ENCODE measurements at places on chromosomes 1 and 21. TPM values are rescaled to one million over a fixed set of nuclear protein-coding genes. Genes with fewer than 3 reads are reported as not detected.

DNA sequence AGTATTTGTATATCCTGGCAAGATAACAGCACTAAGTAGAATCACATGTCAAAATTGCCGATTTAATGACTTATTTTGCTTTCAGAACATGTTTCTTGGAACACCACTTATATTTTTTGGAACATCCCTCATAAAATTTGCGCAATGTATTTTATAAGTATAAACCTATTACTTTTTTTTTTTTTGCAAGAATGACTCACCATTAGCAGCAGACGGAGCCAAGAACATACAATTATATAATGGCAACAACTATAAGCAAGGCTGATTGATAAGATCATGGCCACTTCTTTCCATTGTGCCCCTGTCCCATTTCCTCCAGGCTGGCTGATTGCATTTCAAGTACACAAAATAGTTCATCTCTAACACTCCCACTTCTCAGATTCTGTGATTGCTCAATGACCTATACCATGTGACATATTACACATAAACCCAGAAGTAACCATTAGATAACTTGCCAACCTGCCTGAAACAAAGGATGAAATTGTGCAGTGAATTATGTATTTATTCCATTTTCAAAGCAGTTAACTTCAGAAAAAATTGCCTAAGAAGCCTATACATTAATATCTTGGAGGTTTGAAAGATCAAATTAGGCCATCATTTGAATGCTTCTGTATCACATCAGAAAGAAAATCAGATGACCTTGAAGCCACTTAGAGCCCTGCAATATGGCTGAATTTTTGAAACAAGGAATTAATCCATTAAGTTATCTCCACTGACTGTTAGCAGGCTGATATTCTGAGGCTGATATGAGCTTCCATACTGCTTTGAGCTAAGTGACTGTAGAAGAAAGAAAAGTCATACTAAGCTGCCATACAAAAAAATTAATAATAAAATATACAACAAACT is 77.8 kb upstream of the PRMT6 start:
- DNase-seq: no peak

- no peak for DNase-seq
Measured at GRCh38 chr1:94056171-94056570, 64.8 kb downstream of the ABCA4 start.

The RGSL1 gene
- total RNA-seq: not detected

DNA sequence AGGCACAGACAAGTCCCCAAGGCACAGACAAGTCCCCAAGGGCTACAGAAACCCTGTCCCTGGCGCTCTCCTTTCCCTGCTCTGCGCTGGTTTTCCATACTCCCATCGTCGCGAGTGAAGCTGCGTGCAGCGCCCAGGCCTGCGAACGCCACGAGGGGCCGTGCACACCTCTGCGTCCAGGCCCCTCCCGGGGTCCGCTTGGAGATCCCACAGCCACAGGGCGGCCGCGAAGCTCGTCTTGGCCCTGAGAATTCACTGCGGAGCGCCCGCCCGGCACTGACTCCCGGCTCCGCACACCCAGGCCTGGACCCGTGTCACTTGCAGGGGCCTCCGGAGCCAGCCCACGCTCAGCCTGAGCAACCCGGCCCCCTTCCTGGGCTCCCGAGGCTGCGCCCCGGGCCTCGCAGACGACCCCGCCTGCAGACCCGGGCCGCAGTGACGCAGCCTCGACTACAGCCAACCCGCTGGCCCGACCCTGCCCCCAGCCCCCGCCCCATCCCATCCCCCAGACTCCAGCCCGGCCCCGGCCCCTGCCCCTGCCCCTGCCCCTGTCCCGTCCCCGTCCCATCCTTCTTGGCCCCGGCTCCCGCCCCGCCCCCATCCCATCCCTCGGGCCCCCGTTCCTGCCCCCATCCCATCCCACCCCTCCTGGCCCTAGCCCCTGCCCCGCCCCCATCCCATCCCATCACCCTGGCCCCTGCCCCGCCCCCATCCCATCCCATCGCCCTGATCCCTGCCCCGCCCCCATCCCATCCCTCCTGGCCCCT is 841 bp downstream of the POFUT2 start:
- no peak for DNase-seq

The S100A3 gene
- 0.79 TPM for total RNA-seq

DNA sequence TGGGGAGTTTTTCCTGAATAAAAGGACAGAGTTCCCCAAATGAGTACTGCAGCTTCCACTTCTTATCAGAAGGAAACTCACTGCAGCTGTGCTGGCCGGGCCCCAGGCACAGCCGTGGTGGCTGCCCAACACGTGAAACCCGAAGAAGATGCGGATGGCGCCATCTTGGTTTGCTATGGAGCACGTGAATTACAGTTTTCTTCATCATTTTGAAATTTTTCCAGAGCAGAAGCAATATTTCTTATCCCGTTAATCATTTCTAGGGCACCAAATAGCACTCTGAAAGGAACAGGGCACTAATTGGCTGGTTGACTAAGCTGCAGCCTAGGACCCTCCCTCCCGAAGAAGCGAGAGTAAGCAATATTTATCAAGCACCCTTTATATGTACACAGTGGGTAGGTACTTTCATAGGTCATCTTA is 63.2 kb upstream of the EPS8L3 start:
- peak; percentile 83 for DNase-seq

- DNase-seq: no peak
Measured at GRCh38 chr1:157111396-157112165, 12.0 kb upstream of the ETV3L start.

- no peak for DNase-seq
Measured at GRCh38 chr1:181090641-181091126, 2.2 kb downstream of the IER5 start.

The LRRC3 gene
- 2.1 TPM for total RNA-seq

The MYBPHL gene
- total RNA-seq: 0.35 TPM

DNA sequence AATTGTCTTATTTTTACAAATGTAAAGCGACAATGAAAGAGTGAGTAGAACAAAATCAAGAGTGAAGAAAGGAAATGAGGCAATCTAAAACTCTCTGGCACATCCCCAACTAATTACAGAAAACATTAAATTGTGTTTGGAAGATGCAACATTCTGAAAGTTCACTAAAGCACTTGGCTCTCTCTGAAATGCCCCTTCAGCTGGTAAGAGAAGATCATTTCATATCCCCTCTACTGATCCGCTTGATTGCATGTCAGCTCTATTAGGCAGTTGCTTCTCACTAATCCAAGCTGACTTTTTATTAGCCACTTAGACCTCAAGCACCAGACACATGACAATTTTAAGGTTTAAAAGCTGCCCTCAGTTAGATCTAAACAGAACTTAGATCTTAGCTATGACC is 262.8 kb upstream of the PRMT6 start:
- no peak for DNase-seq

The ADORA1 gene
- 13.5 TPM for total RNA-seq

The COG2 gene
- 34.3 TPM for total RNA-seq

GRCh38 chr1:101250222-101250621 is 13.4 kb downstream of the S1PR1 start:
- DNase-seq: no peak

DNA sequence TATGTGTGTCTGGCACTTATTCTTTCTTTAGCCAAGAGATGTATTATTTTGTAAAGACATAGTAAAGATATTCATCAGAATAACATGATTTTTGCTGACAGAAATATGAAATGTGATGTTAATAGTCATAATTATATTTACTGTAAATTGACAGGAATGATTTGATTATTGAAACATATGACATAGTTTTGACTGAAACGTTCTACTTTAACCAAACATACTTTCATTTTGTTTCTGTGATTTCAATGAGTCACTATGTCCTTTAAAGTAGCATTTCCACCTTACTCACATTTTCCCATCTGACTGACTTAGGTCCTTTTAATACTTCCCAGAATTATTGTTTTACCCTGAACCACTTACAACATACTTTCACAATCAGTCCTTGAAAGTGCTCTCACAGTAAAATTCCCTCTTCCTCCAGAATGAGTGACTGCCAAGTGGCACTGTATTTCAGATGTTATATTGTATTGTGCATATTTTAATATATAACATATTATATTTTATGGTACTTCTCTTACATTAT is 437.9 kb downstream of the NCAM2 start:
- DNase-seq: no peak

The ADCY10 gene
- total RNA-seq: 0.47 TPM

DNA sequence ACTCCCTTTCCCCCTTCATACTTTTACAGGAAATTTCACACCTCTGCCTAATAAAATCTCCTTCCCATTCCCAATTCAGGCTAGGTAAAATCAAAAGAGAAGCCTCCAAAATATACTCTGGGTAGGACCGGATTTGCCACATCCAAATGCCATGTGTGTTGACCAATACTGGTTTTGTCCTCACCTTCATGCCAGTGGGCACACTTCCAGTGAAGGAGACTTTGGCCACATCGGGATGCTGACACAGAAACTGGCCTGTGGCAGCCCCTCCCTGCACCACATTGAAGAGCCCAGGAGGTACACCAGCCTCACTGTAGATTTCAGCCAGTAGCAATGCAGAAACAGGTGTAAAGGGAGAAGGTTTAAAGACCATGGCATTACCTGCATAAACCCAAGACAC is 18.1 kb downstream of the ALDH9A1 start:
- no peak for DNase-seq

DNA sequence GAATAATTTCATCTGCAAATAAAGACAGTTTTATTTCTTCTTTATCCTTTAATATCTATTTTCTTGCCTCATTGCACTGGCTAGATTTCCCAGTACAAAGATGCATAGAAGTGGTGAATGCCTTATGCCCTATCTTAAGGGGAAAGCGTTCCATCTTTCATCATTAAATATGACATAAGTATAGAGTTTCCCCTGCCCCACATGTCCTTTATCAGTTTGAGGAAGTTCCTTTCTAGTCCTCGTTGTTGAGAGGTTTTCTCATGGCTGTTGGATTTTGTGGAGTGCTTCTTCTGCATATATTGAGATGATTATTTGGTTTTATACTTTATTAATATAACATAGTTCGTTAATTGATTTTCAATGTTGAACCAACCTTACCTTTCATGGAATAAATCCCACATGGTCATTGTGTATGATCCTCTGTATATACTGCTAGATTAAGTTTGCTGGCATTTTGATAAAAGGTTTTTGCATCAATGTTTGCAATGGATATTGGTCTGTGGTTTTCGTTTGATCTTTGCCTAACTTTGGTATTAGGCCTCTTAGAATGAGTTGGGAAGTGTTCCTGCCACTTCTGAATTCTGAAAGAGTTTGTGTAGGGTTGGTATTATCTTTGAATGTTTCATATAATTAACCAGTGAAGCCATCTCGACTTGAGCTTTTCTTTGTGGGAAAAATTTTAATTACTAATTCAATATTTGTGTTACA is 15.6 kb downstream of the PRKACB start:
- no peak for DNase-seq

DNA sequence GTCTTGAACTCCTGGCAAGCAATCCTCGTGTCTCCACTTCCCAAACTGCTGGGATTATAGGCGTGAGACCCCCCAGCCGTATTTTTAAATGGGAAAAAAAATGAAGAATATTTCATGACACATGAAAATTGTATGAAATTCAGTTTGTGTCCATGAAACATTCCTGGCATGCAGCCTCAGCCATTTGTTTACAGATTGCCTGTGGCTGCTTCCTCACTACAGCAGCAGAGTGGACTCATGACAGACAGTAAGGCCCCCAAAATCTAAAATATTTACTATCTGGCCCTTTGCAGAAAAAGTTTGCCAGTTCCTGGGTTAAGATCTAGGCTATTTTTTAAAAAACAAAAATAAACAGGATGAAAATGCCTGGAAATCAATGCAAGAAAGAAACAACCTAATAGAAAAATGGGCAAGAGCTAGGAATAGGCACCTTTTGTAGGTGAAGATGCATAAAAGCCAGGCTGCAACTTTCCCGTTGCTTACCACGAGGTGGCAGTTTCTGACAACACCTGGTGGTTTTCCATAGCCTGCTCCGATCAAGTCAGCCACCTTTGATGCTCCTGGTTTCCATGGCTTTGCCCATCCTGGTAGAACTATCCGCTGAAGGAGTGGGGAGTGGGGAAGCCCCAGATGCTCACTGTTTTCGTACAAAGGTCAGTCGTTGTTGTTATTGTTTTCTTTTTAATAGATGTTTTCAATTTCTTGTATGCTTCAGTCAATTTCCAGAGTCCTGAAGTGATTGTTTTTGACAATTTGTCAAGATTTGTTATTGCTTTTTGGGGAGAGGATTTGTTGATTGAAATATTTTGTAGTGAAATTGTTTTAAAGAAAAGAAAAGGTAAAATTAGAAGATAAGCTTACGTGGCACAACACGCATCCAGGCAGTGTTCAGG is 24.3 kb downstream of the UBE2Q1 start:
- DNase-seq: no peak

GRCh38 chr1:149849947-149850360 is 49.4 kb upstream of the BOLA1 start:
- no peak for DNase-seq

The LENEP gene
- not detected for total RNA-seq

GRCh38 chr1:116981521-116982037 is 20.0 kb upstream of the CD101 start:
- no peak for DNase-seq

The XCL2 gene
- total RNA-seq: not detected

DNA sequence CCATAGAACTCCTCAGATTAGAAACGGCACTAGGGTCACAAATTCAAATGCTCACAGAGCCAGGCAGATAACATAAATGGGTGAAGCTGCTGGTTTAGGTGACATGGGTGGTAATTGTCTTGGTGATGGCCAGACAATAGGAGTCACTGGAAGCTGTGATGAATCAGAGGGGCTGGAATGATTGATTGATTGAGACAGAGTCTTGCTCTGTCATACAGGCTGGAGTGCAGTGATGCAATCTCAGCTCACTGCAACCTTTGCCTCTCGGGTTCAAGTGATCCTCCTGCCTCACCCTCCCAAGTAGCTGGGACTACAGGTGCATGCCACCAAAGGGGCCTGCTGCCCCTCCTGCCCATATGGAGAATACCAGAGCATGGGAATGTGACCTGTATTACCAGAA is 63.0 kb downstream of the HIVEP3 start:
- DNase-seq: no peak

GRCh38 chr1:170044187-170044586 is 30.3 kb downstream of the KIFAP3 start:
- no peak for DNase-seq

The FCGR1A gene
- total RNA-seq: 1.1 TPM

DNA sequence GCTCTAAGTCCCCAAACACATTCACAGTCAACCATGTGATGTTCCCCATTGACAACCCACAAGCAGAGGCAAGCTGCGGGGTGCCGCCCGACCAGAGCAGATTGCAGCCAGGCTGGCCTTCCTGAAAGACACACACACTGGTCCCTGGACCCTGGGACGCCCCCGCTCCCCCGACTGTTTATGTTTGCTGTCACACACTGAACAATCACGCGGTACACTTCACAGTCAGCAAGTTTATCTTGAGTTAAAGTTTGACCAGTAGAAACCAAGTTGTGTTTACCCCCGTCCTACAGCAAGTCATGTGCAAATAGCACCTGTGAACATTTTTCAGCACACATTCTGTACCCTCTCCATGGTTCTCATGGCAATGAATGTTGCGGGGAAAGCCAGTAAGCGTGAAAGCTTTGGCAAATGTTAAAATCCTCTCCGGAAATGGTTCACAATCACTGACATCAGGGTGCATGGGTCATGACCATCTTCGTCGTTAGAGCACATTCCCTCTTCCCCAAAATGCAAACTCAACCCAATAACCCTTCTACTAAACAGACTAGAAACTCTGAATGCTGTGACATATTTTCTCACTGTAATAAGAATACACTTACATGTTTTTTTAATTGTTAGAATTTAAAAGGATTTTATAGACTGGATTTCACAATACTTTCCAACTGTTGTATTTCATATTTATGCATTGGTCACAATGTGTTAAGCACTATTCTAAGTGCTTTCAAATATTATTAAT is 33.3 kb upstream of the IRF2BP2 start:
- no peak for DNase-seq
